ENCODE measurements at places on chromosomes 7 and 10. TPM values are rescaled to one million over a fixed set of nuclear protein-coding genes. Genes with fewer than 3 reads are reported as not detected.

DNA sequence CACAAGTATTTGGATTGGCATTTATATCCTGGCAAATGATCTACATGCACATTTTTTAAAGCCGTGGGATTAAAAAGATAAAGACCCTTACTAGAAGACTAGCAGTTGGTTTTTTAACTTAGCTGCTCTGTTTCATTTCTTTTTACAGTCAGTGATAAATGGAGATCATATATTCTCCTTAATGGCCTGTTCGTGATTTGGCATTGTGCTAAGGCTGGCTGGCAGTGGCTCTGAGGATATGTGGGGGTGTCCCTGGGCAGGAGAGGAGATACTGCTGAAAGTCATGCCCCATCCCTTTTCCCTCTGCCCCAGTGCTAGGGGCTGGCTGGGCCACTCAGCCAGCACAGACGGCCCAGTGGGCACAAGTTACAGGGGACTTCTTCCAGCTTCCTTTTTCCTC lies 341.7 kb downstream of the PRPF18 start:
- DNase-seq: no peak

Gene DLG5
- 33.4 TPM for total RNA-seq

- no peak for DNase-seq
These were observed 45.5 kb downstream of the GSAP start for GRCh38 chr7:77370606-77371005.

GRCh38 chr10:73044378-73045285 lies 52.0 kb downstream of the P4HA1 start:
- no peak for DNase-seq

DNA sequence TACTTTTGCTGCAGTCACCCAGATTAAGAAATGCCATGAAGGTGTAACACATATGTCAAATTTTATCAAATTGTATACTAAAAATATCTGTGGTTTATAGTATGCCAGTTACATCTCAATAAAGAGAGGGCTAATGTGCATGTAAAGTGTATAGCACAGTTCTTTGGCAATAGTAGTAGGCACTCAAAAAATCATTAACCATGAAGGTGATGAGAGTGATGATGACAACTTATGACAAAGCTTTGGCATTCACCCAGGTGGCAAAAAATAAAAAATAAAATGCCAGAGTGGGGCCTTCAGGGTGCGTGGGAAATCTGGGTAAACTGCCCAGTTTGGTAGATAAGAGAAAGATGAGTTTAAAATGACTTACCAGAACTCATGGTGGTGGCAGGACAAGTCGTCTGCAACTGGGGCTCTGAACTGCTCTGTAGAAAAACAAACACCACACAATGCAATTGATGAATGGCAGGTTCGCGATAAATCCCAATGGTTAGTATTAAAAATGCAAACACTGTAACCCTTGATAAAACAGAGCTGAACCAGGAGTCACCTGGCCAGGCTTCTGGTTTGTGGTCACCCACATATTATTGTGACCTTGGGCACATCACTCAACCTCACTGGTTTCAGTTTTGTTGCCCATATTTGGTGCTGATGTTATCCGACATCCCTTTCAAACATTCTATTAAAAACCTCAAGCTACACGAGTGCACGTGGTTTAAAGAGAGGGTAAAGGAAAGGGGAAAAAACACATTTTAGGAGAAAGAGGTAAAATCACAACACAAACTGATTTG lies 120.2 kb downstream of the SORBS1 start:
- DNase-seq: no peak

Gene GTPBP4
- 21.6 TPM for total RNA-seq

GRCh38 chr10:113047605-113047962 lies 97.5 kb downstream of the TCF7L2 start:
- no peak for DNase-seq

DNA sequence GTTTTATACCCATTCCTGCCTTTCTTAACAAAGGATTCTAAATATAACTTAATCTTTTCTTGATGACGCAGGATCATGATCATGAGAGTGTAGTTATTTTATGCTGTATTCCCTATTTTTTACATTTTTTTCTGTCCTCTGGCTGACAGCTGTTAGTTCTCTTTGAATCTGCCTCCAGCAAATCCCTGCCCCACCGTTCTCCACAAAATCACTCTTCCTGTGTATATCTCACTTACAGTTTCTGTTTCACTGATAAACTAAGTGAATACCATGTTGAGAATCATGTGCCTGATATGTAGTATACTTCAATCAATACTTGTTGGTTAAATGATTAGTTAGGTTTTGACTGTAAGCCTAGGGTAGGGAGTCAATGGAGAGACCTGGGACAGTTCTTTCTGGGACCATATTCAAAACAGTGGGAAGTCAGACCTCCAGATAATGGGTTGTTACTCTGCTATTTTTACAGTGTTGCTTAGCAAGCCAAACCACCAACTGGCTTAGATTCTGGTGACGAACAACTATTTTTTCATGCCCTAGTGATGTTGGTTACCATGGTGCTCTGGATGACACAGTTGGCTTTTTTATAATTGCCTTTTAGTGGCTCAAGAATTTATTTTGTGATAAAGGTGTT lies 12.8 kb downstream of the CNNM1 start:
- no peak for DNase-seq

Measured in frontal cortex (tissue), 4 donors.